ENCODE measurements at places on chromosomes 4 and X.
A peak's percentile ranks its signal among the peaks of the same experiment; 100 is the strongest.

- peak; percentile 17 for DNase-seq
Measured at GRCh38 chr4:104901438-104901837, 245.2 kb upstream of the TET2 start.

DNA sequence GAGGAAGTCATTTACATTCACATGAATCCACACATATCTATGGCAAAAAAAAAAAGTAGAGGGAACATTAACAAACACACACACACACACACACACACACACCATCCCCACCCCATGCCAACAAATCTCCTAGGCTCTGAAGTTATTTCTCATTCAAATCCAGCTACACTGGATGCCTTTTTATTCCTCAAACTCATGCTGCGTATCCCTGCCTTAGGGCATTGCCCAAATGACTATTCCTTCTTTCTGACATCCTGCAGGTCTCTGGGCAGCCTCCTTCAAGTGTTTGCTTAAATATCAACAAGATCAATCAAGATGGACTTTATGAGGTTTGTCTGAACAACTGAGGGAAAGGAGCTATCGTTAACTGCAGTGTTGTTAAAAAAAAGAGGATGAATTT, 106.5 kb upstream of the FAM9A start:
- no peak for DNase-seq

DNA sequence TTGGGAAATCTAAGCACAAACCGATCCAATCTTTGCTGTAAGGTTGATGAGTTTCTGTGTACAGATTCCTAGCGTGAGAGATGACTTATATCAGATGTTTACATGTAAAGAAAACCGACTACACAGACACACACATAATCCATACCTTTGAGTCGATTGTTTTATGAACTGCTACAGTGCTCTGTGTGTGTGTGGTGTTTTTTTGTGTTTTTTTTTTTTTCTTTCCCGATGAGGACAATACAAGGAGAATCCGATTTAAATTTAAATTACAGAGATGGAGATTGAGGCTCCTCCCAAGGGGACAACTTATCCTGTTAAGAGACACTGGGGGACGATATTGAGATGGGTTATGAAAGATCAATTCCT, 461 bp upstream of the SLC9A6 start:
- no peak for DNase-seq

GRCh38 chr4:12902735-12903134, 581.4 kb downstream of the RAB28 start:
- no peak for DNase-seq

DNA sequence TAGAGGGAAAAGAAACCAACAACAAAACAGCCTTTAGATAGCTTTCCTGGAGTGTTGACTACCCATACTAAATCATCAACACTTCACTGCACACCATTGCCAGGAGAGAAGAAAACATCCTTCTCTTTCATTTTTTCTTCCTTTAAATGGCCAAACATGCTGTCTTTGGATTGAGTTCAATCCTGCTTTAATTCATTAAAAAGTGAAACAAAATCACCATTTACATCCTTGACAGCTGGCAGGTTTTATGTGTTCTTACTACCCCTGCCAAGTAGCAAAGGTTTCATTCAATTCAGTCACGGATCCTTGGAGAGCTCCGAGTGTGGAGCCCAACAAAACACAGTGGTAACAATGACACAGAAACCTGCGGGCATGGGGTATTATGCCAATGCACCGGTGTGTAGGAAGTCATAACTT, 568.3 kb downstream of the ANKRD50 start:
- DNase-seq: peak; percentile 41

- no peak for DNase-seq
Measured at GRCh38 chr4:112947616-112948015, 101.8 kb upstream of the ANK2 start.

DNA sequence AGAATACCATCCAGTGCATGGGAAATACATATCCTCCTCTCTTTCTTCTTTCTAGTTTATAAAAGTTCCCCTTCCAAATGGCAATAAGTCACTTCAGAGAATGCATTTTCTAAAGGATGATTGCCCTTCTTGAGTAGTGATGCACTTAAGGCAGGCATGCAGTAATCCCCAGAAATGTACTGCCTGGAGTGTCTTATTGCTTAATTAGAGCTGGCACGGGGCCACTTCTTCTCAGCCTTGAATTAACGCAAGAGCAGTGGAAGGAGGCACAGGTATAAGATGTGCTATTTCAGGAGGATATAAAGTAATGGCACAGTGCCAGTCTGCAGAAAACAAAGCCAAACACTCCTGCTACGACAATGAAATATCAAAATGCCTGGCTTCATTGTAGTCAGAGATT, 371.4 kb upstream of the FAM241A start:
- no peak for DNase-seq

DNA sequence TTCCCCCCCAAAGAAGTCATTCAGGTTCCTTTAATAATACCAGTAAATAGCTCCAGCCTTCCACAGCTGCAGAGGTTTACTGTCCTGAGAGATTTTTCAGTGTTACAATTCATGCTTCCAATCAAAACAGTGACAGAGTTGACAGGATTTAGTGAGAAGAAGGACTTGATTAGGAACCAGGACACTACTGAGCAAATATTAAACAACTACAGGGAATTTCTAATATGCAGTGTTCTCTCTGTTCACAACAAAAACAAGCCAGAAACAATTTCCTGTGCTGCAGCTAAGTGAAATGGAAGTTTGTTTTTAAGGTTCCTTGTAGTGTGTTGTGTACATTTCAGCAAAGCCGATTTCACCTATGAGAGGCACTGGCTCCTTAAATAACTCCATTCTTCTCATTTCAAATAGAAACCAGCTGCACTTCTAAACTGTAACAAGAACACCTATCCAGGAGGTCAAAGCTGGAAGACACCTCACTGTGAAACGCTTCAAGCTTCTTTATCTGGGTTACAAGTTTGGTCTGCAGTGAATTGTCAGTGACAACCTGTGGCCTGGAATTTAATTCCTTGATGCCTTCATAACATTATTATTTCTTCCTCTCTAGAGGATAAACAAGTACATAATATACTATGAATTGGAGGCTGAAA, 149.3 kb downstream of the RASL11B start:
- no peak for DNase-seq

Data from NCI-H1105 (cell line).